ENCODE measurements at places on chromosomes 4 and X.

DNA sequence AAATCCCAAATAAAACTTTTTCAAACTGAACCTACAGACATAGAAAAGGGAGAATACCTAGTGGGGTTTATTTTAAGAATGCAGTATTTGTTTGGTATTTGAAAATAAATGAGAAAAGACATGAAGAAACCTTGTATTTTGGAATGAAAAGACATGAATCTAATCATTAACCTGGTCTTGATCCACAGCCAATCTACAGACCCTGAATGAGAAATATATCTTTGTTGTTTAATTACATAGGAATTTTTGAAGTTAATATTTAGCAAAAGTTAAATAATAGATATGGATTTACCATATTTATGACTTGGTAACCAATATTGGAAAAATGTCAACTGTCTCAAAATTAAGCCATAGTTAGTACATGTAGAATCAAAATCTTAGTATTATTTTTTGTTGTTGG lies 76.8 kb downstream of the MAGEA10 start:
- no peak for DNase-seq

DNA sequence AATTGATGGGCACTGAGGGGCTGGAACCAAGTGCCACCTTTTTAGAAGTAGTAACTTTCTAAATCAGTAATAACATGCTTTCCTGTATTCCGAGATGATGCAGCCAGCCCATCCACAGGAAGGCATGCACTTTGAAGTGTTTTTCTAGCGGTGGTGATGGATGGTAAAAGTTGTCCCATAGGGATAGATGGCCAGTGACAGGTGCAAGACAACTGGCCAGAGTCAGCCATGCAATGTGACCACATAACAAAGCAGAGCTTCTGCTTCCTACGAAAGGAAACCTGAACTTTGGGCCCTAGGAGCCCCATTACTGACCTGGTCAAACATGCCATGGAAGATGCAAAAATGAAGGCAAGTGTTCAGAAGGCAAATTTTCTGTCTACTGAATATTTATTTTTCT lies 72.3 kb downstream of the NR3C2 start:
- no peak for DNase-seq

DNA sequence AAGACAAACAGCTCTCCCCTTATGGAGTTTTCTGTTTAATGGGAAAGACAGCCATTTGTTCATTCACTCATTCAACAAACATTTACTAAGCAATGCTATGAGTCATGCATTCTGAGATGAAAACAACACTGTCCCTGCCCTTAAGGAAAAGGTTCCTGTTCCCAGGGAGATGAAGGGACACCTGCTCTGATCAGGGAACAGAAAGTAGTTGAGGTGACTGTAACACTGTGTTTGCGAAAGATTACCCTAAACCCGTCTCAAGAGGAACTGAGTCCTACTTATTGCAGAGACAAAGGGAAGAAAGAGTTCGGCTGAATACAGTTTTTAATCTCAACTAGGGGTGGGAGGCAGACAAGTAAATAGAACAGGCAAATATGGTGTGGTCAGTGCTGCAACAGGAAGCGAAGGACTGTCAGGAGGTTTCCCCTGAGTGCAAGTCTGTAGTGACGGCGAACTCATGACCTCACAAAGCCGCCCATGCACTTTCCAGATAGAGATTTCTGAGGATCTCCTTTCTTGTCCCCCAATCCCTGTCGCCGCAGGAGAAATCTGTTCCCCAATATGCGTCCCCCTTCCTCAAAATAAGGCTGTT lies 712 bp downstream of the STX18 start:
- DNase-seq = peak; percentile 8

DNA sequence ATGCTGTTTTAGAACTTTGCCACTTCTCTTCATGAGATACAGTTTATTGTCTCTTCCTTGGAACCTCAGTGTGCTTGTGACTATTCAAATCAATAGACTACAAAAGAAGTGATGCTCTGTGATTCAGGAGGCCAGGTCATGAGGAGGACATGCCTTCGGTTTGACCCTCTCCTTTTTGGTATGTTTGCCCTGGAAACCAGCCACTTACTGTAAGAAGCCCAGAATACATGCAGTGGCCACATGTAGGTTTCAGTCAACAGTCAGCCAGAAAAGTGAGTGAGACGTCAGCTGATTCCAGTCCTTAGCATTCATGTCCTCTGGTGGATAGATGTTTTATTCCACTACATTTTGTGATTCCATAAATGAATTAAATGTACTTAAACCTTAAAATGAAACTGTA lies 328.7 kb downstream of the PCDH18 start:
- no peak for DNase-seq

DNA sequence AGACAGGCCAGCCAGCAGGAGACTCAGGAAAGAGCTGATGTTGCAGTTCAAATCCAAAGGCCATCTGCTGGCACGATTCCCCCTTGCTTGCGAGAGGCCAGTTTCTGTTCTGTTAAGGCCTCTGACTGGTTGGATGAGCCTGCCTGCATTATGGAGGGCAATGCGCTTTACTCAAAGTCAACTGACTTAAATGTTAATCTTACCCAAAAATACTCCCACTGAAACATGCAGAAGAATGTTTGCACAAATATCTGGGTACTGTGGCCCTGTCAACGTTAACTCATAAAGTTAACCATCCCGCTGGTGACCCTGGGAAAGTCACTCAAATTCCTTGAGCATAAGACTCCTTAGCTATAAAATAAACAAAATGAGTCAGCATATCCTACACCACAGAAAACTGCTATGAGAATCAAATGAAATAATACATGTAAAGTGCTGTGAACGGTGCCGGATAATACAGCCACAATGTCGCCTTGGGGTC lies 326.4 kb downstream of the EVC2 start:
- DNase-seq = no peak

DNA sequence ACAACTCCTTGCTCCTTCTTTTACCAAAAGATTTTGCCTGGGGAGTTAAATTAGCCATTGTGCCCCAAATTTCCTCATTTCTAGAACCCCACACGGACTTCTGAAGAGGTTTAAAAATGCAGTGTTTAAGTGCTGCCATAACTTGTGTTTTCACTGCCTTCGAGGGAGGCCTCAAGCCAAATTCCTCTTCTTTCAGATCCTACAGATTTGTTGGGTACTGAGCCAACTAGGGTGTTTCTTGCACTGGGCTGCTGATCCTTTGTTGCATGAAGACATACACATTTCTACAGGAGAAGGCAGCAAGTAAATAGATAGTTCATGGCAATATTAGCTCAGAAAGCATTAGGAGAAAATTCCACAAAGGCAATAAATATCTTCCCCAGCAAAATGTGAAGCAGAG lies 43.8 kb downstream of the GLRA2 start:
- no peak for DNase-seq

- peak; percentile 30 for DNase-seq
Measured at GRCh38 chrX:140918398-140919038, 83.9 kb upstream of the SPANXB1 start.

DNA sequence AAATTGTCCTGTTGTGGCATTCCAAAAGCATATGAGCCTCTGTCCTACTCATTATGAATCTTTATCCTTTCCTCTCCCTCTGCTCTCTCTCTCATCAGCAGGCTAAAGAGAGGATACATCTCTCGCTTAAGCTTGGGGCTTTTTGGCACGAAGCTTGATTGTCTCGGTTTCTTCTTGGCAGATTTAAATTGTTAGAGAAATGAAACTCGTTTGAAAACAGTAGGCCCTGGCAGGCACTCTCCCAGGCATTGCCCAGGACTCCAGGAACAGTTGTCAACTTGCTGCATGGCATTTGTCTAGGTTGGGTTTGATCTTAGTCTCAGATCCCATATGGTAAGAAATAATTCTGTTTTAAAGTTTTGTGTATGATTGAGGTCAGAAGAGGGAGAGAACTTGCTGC lies 35.5 kb downstream of the NAA11 start:
- no peak for DNase-seq

DNA sequence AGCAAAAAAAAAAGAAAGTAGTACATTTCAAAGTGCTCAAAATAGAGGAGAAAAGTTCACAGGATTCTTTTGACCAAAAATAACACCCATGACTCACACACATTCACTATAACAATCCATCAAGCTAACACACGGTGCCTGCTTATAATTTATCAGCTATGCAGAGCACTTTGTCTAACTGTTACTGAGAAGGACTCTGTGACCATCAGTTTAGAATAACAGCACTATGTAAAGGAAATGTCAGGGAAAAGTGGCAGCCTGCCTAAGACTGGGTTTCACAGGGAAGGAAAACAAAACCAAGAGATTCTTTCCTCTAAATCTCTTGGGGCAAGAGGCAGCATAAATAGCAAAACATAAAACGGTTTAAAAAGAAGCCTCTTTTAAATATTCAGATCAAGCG lies 54.8 kb downstream of the CCDC149 start:
- no peak for DNase-seq

GRCh38 chr4:167000141-167000852 lies 234.0 kb downstream of the SPOCK3 start:
- DNase-seq = no peak

- no peak for DNase-seq
Measured at GRCh38 chrX:124328765-124329164, 3.7 kb upstream of the TEX13D start.

- no peak for DNase-seq
Measured at GRCh38 chr4:124579896-124580295, 132.6 kb downstream of the ANKRD50 start.

GRCh38 chr4:21374641-21375368 lies 573.8 kb downstream of the KCNIP4 start:
- DNase-seq = no peak

- DNase-seq = no peak
Measured at GRCh38 chr4:46073778-46074177, 50.1 kb downstream of the GABRG1 start.

GRCh38 chrX:43706786-43707370 lies 50.8 kb downstream of the MAOA start:
- no peak for DNase-seq

GRCh38 chr4:26985873-26986272 lies 125.2 kb downstream of the STIM2 start:
- DNase-seq = peak; percentile 54

DNA sequence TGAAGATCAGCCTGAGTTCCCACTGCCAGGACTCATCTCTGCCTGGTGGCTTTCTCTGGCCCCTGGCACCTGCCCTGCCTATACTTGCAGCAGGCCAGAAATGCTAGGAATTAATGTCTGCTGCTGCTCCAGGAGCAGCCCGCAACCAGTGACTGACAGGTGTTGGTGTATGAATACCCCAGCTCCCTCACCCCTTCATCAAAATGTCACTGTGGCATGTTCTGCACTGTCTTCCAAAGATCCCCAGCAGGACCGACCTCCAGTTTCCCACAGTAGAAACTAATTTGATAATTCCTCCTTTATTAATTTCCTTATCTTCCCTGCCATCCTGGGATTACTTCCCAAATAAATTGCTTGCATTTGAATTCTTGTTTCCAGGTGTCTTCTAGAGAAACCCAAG lies 425.4 kb downstream of the BCOR start:
- no peak for DNase-seq

DNA sequence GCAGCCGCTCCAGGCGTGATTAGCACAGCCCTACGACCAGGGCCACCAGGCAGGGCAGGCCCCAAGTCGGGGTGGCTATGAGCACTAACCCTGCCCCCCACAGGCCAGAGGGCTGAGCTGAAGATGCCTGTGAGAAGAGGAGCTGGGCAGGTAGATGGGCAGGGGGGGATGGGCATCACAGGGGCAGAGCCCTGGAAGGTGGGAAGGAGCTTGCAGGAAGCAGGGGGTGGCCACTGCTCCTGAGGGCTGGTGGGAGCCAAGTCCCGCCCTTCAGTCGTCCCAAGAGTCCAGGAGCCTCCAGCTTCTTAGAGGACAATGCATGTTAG lies 7.3 kb upstream of the MXD4 start:
- DNase-seq = no peak

GRCh38 chrX:127085939-127086338 lies 266.4 kb downstream of the PRR32 start:
- DNase-seq = no peak

- DNase-seq = no peak
Measured at GRCh38 chrX:23341452-23341851, 6.8 kb downstream of the PTCHD1 start.

DNA sequence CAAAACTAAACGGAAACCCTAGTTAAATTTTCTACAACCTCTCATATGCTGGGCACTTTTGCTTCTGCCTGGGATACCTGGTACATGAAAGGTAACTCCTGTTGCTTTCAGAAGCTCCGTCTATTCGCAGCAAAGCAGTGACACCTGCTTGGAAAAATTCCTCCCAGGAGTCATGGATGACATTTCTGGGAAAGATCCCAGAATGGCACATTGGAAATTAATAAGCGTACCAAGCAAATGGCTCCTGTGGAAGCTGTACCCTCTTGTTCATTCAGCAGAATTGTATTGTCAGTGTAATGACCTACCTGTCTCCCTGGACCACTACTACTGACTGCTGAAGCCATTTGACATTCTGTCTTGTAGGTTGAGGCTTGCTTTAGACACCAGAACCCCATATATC lies 349.7 kb upstream of the NOCT start:
- no peak for DNase-seq

- peak; percentile 74 for DNase-seq
Measured at GRCh38 chr4:108359130-108359985, 190.6 kb upstream of the LEF1 start.

GRCh38 chr4:72896515-72896914 lies 173.0 kb downstream of the COX18 start:
- DNase-seq = no peak

All from CD4-positive, alpha-beta T cell treated with Interleukin-6 for 4 hours (primary cell).